Activated CD8-positive, alpha-beta memory T cell treated with anti-CD3 and anti-CD28 coated beads for 48 hours (primary cell): ENCODE measurements at places on chromosomes 16 and 17.

DNA sequence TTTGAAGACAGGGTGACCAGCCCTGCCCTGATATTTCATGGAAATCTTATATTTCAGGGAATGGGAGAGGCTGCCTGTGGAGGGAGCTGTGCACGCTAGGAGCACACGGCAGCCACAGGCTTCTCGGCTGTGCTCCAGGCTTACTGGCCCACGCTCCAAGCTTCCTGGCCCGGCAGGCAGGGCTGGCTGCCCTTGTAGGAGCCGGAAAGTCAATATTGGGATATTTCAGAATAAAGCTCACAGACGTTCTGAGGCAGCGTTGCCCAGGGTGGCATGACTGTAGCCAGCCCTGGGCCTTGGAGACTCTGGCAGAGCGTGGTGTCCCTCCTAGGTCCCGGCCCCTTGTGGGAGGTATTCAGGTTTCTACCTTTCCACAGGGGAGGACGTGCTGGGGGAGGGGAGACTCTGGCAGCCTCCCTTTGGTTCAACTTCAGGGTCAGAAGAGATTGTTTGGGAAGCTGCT, 95.6 kb downstream of the NPIPB11 start:
- DNase-seq = no peak

DNA sequence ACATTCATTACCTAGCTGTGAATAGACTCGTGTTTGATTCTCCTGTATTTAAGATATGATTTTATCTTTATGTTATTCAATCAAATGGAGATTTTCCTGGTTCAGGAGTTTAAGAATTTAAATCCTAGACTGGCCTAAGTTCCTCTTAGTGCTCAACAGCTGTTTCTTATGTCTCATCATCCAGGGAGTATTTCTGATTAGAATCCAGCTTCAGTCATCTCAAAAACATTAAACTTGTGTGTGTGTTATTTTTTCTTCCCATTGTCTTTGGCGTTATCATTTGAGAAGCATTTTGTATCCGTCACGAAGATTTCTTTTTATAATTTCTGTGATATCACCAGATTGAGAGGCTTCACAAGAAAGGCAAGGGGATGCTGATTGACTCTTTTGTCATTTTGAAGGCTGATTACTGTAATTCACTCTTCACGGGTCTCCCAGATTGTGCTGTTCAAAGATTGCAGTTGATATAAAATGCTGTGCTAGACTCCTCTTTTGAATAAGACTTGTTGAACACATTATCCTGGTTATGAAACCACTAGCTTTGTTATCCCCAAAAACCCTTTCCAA, 204.8 kb downstream of the CDH8 start:
- DNase-seq = no peak

DNA sequence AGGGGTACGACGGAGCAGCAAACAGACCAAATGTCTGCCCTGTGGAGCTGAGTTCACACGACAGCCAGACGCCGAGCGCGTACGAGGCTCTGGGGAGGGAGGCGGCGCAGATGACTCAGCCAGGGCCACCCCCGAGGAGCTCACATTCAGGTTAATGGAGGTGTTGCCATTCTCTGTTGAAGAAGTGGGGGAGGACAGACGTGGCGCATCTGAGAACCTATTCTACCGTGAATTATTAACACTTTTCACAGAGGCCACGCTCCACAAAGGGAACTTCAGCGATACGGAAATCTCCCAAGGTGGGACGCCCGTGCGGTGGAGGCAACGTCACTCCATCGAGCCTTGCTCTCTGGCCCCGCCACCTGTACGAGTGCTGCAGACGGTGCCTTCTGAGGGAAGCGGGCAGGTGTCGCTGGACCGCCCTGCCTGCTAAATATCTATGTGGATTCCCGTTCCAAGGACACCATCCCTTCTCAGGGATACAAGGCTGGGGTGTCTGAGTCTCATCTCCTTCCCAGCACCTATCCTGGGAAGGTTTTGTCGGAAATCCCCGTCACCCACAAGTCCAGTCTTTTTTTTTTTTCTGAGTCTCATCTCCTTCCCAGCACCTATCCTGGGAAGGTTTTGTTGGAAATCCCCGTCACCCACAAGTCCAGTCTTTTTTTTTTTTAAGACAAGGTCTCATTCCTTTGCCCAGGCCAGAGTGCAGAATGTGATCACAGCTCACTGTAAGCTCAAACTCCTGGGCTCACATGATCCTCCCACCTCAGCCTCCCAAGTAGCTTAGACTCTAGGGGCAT, 19.0 kb downstream of the ABR start:
- DNase-seq = no peak

- DNase-seq = no peak
These were observed 34.0 kb downstream of the RHBDL3 start for GRCh38 chr17:32299580-32300164.

DNA sequence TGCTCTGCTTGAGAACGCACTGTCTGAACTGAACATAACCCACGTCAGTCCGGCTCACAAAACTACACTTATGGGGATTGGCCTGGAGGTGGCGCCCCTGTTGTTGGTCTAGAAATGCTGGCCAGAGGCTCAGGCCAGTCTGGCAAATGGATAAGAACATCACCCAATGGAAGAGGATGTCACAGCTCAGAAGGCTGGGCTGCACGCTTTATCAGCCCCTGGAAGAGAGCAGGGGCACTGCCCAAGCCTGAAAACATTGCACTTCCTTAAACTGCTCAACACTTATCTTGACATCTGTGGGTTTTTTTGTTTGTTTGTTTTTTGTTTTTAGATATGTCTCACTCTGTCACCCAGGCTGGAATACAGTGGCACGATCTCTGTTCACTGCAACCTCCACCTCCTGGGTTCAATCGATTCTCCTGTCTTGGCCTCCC, 24.8 kb upstream of the BPTF start:
- peak; percentile 8 for DNase-seq

- no peak for DNase-seq
These were observed 7.4 kb upstream of the TMEM204 start for GRCh38 chr16:1525871-1526607.

DNA sequence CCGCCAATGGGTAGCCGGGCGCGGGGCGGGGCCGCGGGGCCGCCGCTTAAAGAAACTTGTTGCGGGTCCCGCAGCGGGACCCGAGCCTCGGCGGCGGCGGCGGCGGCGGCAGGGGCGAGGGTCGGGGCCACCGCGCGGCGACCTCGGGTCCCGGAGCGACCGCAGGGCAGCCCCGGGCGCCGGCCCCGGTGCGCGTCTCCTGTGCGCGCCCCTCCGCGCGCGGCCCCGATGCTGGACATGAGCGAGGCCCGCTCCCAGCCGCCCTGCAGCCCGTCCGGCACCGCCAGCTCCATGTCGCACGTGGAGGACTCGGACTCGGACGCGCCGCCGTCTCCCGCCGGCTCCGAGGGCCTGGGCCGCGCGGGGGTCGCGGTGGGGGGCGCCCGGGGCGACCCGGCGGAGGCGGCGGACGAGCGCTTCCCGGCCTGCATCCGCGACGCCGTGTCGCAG, at the start of gene SOX8:
Gene SOX8, plus strand, starts transcription at position 76 of the 450 bp plus-strand sequence. Its CDS starts 153 bp downstream, at position 229.
- DNase-seq = no peak

GRCh38 chr17:7177954-7178477, 1.2 kb downstream of the ASGR1 start:
- no peak for DNase-seq

DNA sequence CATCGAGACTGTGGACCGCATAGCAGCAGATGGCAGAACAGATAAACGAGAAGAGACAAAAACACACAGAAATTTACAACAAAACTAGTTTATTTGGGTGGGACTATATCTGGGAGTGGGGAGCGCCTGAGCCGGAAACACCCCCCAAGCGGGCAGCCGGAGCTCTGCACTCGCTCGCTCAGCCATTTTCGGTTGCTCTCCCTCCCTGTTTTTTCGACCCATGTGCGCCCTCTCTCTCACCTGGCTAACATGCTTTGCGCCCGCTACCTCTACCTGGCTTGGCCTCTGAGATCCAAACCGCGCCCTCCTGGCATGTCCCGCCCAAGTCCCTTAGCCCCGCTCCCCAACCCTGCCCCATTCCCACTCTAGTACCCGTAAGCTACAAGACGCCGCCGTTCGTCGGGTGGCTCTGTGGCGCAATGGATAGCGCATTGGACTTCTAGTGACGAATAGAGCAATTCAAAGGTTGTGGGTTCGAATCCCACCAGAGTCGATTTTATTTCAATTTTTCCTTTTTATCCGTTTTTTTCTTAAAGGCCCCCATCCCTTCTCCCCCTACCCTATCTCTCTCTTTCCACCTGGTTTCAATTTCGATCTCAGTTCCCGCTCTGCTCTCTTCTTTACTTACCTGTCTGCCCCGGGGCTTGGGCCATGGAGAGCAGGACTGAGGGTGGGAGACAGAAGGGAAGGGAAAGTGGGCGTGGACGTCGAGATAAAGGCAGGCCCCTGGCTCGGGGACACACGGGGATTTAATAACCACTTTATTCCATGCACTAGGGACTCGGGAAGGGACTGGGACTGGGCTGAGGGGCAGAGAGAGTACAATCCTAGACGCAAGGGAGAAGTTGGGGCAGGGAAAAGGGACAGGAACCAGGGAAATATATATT, 2.4 kb upstream of the ALOXE3 start:
- peak; percentile 90 for DNase-seq

GRCh38 chr16:68760671-68761275, 23.7 kb downstream of the CDH1 start:
- DNase-seq = no peak
